AG04450 (cell line): ENCODE measurements at places on chromosomes 2 and 18.

DNA sequence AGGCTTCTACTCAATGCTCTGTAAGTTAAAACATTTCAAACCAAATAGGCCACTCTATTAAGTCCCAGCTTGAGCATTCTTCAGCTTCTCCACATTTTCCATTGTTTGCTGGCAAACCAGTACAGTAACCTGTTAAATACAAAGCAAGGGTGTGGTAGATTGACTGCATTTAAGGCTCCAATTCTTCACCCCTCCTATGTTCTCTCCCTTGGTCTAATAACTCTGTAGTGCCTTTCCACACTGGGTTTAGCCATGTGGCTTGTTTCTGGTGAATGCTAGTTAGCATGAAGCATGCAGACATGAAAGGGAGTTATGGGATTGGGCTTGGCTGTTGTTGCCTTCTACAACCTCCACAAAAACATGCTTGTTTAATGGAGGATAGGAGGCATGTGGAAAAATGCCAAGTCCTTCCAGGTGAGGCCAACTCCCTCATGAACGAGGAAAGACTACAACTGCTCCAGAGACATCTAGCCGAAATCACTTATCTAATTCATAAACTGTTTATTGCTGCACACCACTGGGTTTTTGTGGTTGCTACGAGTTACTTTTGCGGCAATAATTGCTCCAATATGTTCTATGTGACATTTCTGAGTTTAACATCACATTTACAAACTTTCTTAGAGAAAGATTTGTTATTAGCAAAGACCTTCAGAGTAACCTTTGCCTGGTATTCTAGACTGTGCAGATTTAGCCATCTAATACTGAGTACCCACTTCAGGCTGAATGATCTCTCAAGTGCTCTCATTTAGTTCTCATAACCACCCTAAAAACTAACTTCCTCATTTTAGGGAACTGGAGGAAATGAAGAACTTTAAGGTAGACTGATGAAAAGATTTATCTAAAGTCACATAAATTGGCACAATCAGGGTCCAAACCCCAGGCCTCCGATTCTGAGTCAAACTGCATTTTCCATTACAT, 104.0 kb downstream of the SMAD2 start:
- DNase-seq: no peak

- no peak for DNase-seq
Measured at GRCh38 chr2:33395034-33395433, 81.4 kb upstream of the RASGRP3 start.

GRCh38 chr2:216233281-216233995, 124.3 kb downstream of the XRCC5 start:
- no peak for DNase-seq

DNA sequence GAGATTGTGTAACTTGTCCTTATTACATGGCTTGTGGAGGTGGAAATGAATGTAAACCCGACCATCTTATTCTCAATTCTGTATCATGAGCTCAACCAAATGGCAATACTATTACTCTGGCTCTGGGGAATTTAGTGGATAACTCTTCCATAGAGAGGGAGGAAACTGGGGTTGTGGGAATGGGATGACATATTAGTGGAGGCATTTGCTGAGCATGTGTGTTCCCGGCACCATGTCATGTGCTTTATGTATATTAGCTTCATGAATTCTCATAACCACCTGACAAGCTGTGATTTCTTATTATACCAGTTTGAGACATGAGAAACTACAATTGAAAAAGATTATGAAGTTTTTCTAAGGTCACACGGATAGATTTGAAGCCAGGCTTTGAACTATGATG, 112.8 kb upstream of the TMEFF2 start:
- DNase-seq: no peak

GRCh38 chr2:37568565-37568964, 102.9 kb downstream of the CDC42EP3 start:
- no peak for DNase-seq

GRCh38 chr18:36856815-36857214, 27.9 kb downstream of the KIAA1328 start:
- DNase-seq: no peak

DNA sequence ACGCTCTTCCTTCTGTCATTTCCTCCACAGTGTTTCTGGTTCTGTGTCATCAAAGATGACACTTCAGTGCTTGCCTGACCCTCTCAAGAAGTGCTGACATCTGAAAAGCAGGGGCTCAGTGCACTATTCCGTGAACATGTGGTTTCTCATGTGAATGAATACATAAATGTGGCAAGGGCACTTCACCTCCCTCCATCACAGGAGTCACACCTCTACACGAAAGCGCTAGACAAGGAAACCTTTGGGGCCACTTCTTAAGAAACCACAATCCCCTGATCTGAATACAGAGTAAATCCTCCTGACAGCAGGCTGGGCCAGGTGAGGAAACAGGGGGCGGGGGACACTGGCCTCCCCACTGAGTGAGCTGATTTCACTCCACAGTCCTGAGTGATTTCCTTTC, 145.8 kb upstream of the ACAA2 start:
- DNase-seq: no peak

DNA sequence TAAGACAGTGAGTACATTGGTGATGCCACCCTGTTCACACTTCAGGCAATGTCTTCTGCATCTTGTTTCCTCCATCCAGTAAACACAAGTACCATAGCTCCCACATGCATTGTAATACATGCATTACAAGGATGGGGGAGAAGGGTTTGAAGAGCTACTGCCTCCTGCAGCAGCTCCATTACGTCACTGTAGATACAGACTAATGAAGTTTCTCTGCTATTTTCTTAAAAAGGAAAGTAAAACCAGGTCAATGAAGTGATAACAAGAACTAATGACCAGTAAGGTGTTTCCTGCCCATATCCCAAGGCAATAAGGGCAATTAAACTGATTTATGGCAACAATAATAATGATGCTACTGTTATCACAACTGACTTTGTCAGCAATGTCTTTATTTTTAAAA, 18.2 kb upstream of the BBS5 start:
- no peak for DNase-seq

GRCh38 chr2:77579076-77579769, 57.0 kb upstream of the LRRTM4 start:
- no peak for DNase-seq

DNA sequence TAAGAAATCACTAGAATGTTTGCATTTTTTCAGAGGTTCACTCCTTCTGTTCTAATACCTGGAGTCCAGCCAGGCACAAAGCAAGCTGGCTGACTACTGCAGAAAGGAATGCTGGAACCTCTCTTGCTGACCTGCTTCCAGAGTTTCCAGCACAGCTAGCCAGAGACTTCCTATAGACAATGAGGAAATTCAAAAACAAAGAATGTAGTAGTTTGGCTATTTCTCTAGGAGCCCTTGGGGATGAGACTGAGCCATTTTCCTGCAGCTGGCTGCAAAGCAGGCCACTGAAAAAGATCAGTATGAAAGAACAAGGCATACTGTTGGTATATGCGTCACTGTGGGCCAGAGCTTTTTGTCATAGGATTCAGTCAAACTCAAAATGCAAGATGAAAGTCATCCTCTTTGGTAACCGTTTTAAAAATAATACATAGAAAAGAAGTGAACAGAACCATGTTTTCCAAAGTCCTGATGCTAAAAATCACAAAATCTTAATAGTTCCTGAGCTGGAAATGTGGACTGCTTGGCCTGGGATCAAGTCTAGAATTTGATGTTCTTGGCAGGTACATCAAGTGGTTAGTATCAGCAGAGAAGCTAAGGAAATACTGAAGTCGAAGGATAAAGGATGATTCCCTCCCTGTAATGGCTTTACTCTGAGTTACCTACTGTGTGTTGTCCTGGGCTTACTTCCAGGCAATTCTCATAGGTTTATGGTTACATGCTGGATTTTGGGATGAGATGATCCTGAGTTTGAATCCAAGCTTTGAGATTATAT, 9.0 kb upstream of the DSEL start:
- DNase-seq: peak; percentile 97

- no peak for DNase-seq
Measured at GRCh38 chr2:105803773-105804172, 59.1 kb downstream of the NCK2 start.

- DNase-seq: no peak
Measured at GRCh38 chr2:69185807-69186206, 172.8 kb downstream of the ANTXR1 start.

DNA sequence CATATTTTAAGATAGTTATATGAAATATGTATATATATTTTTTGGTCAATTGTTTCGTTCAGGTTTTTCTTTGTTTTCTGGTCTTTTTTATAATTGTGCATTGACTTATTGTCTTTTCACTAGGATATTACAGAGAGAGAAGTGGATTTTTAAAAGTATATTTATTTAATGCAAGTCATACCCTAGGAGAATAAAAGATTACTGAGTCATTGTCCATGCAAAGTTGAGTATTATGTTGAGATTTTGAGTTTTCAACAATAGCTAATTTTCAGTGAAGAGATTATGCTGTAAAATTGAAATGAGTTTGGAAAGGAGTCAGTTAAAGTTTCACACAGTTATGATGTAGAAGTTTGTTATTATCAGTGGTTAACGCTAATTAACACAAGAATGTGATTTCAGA, 203.6 kb upstream of the SPRED2 start:
- DNase-seq: no peak

DNA sequence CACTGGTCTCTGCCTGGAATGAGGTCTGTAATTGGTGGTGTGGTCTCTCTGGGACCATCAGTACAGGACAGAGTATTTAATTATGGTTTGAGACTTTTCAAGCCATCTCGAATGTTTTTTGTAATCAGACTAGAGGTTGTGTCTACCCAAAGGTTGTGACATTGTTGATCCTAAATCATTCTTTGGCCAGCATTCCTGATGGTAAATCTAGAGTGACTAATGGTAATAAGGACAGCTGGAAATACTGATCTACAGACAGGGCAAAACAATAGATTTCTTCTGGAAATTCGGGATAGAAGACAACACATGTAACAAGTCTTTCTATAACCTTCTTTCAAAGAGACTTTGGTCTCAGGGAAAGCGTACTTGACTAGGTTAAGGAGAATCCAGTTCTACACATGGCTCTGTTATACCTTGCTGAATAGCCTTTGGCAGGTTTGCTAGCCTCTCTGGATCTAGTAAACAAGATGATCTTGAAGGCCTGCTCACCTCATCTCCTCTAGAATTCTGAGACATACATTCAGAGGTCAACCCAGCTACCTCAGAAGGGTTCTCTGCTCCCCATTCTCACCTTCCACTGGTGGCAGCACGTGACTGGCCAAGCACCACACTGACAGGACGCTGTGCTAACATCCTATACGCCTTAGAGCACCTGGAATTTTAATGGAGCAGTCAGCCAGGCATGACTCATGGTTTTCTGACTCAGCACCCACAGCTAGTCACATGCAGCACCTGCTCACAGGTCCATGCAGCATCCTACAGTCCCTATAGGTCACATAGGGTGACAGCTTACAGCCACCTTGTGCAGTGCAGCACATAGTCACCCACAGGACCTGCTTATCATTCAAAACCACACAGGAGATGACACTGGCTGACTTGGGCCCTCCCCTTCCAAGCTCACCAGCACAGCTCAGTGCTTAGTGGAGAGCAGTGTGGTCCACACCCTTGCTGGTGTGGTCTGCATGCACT, 12.2 kb downstream of the PLB1 start:
- DNase-seq: no peak

DNA sequence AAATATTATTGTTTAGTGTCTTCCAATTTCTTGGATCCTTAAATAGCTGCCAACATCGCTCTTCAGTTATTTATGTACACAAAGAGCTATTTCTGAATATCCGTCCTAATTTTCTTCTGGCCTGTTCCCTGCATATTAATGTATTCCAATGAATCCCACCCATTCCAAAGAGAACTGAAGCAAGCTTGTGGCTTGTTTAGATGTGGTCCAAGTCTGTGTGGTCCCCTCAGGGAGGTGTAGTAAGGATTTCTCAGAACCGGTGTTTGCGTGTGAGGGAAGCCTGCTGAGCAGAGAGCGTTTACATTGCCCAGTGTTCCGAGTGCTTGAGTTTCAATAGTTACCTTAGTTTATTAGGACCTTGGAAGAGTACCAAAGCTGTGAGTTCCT, 25.1 kb upstream of the IL1R1 start:
- DNase-seq: no peak

- DNase-seq: no peak
Measured at GRCh38 chr2:40242315-40242714, 209.6 kb downstream of the SLC8A1 start.

- DNase-seq: no peak
Measured at GRCh38 chr2:43538034-43538670, 57.7 kb downstream of the THADA start.

DNA sequence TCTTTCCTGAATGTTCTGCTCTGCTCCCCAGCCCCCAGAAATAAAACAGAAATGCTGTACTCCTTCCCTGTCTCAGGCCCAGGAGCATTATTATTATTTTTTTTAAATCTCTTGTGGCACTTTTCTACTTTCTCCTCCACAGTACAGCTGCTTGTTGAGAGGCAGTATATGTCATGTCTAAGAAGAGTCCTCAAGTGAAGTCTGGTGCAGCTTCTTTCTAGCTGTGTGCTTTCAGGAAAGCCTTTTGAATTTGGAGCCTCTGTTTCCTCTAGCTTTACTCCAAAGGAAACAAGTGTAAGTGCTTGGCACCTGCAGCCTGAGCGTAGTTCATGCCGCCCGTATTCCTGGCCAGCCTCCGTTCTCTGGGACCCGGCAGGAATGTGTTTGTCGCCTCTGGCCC, 22.4 kb downstream of the AGAP1 start:
- no peak for DNase-seq

GRCh38 chr18:49566985-49567384, 5.1 kb downstream of the LIPG start:
- DNase-seq: no peak

DNA sequence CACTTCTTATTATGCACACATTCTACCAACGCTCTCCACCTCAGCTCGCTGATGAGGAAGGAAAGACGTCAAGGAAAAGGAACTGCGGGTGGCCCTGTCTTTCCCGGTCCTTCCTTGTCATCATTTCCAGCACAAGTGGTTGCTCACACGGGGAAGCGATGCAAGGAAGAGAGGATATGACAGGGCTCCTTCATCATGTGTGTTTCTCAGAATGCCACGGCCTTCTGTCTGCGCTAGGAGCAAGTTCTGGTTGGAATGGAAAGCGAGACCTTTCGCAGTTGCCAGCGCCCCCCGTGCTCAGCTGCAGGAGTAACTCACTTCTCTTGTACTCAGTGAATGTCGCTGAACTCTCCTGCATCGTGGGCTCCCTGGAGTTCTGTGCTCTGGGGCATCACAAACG, 191.8 kb upstream of the GLI2 start:
- no peak for DNase-seq
